Ureter (tissue), 1 donor: ENCODE measurements at places on chromosomes 12 and 14. TPM values are rescaled to one million over a fixed set of nuclear protein-coding genes. Genes with fewer than 3 reads are reported as not detected.

DNA sequence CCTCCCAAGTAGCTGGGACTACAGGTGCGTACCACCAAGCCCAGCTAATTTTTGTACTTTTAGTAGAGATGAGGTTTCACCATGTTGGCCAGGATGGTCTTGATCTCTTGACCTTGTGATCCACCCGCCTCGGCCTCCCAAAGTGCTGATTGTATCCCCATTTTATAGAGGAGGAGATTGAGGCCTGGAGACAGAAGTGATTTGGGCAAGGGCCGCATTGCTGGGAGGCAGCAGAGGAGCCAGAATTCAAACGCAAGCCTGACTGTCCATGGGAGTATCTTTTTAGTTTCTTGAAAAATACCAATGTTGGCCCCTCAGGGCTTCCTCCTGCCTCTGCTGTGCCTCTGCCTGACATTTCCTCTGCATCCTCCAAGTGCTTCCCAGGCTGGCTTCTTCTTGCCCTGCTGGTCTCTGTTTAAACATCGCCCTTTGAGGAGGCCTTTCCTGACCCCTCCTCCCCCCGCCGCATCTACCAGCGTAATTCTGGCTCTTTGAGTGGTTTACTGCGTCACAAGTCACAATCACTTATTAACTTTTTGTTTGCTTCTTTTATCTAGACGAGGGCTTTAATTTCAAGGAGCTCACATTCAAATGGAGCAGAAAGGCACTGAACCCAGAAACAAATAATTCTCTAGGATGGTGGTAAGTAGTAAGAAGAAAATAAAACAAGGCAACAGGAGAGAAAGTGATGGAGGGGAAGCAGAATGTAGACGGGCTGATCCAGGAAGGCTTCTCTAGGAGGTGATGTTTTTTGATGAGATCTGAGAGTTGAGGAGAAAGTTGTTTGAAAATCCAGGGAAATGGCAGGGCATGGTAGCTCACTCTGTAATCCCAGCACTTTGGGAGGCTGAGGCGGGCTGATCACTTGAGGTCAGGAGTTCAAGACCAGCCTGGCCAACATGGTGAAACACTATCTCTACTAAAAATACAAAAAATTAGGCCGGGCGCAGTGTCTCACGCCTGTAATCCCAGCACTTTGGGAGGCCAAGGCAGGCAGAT lies 91.0 kb upstream of the MED13L start:
- no peak for DNase-seq

DNA sequence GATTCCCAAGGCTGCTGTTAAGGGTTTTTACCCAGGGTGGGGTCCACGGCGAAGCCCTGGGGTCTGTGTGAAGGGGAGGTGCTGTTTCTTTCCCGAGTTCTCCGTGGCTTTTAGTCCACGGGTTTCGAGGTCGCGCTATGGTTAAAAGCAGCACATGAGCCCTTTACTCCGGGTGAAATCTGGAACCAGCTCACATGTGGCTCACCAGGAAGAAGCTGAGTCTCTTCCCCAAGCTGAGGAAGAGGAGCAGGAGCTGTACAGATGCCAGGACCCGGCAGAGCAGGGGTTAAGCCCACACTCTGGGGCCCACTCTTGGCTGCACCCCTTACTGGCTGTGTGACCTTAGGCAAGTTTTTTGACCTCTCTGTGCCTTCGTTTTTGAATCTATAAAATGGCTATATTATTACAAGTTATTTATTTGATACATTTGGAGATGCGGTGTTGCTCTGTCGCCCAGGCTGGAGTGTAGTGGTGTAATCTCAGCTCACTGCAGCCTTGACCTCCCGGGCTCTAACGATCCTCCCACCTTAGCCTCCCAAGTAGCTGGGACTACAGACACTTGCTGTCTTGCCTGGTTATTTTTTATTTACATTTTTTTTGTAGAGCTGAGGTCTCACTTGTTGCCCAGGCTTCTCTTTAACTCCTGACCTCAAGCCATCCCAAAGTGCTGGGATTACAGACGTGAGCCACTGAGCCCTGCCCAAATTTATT lies 266.3 kb downstream of the AACS start:
- no peak for DNase-seq

DNA sequence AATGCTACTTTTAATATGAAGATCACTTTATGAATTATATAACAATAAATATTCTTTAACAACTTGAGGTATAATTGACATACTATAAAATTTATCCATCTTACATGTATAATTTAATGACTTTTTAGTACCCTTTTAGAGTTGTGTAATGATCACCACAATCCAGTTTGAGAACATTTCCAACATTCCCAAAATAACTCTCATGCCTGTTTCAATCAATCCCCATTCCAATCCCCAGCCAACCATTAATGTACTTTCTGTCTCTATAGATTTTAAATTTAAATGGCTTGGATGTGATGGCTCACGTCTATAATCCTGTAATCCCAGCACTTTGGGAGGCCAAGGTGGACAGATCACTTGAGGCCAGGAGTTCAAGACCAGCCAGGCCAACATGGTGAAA lies 23.5 kb upstream of the FRMD6 start:
- DNase-seq, result no peak

DNA sequence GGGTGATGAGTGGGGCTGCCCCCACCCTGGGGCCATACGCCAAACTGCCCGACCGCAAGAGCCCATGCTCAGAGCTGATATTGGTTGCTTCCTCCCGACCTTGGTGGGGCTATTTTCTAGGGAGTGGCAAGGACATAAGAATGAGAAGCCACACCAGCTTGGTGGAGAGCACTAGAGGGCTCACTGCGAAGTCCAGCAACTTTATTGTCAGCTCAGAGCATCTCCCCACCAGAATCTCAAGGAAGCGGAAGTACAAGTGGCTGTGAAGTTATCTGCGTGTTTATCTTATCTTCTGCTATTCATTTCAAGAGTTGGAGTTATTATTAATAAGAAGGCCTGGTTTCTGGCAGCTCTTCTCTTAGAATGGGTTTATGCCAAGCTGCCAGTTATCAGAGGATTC lies 4.9 kb upstream of the PLXNC1 start:
- no peak for DNase-seq

DNA sequence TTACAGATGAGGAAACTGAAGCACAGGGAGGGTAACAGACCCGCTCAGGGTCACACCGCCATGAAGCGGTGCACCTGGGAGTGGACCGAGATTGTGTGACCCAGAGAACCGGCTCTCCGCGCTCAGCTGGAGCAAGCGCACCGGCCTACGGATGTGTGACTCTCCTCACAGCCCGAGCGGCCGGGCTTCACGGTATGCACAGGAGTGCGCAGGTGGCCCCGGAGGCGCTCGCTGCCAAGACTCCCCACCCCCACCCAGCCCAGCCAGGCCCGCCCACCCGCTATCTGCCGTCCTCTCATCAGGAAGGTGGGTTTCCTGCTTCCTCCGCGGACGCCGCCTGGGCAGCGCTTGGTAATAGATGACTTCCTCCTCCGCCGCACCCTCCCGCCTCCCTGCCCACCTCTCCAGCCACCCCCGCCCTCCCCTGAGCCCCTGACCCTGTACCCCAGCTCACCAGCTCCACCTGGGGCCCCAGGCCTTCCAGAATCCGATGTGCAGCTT lies 110.7 kb downstream of the NCOR2 start:
- DNase-seq, result no peak

DNA sequence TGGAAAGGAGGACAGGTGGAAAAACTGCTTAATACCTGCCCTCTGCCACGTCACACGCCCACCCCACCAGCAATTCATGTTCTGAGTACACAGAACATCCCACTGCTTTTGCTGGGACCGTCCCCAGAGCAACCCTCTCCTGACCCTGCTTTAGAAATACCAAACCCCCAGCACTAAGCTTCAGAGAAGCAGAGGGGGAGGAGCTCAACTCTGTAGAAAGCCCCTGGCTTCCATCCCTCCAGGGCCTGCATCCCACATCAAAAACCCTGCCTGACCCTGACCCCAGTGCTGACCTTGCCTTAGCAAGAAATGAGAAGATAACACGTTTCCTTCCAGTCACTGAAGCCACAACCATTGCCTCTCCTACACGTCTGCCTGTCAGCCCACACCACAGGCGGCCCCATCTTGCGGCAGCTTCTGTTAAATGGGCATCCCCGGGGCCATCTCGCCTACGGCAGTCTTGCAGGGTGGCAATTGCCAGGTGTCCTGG lies 19.7 kb downstream of the VDR start:
- no peak for DNase-seq

DNA sequence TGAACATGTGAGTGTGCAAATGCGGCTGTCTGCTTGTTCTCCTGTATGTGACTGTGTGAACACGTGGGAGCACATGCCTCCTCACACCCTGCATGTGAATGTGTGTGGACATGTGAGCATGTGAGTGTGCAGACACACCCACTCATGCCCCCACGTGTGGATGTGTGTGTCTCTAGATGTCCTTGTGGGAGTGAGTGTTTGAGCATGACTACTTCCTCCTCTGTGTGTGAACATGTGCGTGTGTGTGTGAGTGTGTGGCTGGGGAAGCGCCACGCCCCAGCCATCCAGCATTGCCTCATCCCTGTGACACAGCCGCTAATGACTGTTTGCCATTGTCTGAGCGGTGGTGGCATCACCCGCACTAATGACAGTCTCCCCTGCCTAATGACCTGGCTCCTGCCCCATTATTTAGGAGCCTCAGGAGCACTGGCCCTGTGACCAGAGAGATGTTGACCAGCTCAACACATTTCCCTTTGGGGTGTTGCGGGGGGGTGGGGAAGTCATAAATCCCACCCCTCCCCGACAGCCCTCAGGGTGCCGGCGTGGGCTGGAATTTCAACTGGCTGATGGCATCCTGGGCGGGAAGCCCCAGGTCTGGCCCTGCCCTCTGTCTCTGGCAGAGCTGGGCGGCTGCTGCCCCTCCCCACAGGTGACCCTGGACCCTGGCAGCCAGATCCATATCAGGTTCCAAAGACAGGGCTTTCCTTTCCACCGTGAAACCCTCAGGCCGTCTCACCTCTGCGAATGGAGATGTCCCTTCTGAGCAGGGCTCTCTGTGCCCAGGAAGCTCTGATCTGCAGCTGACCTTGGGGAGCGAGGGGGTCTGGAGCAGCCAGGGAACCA lies 11.5 kb upstream of the KRT80 start:
- peak; percentile 68 for DNase-seq

DNA sequence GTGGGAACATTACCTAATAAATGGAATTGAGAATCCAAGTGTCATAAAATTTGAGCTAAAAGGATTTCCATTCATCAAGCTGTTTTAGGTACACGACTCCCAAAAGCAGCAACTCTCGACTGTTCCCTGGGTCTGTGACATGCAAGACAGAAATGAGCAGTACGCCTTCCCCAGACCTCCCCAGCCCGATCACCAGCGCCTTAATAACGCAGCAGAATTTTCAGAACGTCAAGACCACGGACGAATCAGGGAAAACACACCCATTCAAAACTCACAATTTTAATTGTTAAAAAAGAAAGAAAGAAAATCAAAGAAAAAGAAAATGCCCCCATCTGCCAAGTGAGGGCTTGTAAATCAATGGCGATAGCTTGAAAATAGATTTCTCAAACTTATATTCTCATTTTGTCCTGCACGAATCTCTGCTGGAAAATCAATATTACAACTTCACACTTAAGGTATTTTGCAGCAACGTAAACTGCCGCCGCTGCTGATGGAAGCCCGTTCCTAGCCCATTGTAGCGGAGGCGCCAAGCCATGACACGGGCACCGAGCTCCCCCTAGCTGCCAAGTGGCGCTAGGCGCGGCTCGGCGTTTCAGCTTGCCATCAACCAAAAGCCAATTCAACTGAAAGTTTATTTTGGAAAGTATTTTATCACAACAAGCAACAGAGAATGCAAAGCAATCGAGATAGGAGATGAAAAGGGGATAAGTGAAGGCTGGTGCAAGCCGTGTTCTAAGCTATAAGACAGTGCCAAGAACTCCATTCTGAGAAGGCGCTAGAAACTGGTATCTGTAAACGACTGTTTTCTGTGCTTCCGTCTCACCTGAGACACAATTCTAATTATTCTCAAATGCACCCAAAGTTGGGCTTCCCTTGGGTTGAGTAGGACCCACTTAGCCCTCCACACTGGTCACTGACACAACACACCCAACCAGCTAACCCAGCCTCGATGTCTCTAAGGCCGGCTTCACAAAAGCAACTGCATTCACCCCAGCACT lies 5.5 kb downstream of the BCL11B start:
- DNase-seq, result peak; percentile 83

DNA sequence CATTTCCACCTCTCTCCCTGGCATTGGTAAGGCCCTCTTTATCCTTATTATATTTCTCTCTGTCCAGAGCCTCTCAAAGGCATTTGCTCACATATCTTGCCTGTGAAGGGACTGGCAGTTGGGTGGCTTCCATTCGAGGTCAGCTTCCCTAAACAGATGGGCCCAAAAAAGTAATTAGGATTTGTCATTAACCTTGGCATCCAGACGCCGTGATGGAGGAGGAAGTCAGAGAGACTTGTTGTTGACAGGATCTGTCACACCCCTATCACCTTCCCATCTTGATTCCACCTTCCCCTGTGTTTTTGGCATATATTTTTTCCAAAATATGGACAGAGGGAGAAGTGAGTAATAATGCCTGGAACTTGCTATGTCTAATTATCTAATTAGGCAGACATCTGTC lies 54.0 kb upstream of the OAS1 start:
- DNase-seq, result no peak

GRCh38 chr14:70212752-70213151 lies 24.0 kb upstream of the SLC8A3 start:
- DNase-seq, result no peak

- no peak for DNase-seq
Measured at GRCh38 chr12:120941846-120942405, 36.4 kb upstream of the HNF1A start.

DNA sequence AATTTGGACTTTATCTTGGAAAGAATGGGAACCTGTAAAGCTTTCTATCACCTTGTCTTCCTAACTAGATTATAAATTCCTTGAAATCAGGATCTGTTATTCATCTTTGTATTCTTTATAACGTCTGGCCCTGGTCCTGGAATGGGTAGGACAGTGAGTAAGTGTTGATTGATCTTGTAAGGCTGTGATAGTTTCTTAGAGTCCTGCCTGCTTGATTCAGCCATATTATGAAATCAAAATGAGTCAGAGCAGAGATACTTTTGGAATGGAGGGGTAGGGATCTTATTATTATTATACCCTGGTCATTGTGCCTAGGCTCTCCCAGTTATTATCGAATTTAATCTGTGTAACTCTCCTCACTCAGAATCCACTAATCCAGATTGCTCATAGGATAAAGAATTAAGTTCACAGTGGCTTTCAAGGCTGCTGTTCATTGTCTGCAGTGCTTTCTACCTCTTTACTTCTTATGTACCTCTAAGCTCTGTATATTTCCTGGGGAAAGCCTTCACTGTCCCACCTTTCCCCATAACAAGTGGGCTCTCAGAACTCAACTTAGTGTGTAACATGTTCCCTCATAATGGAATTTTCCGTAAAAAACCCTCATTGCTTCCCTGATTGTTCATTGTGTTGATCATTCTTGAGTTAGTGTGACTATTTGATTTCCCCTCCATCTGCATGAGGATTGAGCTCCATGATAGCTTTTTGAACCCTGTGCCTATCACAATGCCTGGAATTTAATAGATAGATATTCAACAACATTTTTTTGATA lies 93.3 kb downstream of the DAAM1 start:
- DNase-seq, result no peak

The DTX1 gene
- 1.1 TPM for total RNA-seq

The OR4K13 gene
- not detected for total RNA-seq

The C14orf180 gene
- 1.7 TPM for total RNA-seq

The ZC3H14 gene
- 54.4 TPM for total RNA-seq

The RPGRIP1 gene
- total RNA-seq, result 0.49 TPM

The SLC5A8 gene
- total RNA-seq, result not detected

The ACYP1 gene
- total RNA-seq, result 14.1 TPM

The METTL1 gene
- total RNA-seq, result 50.1 TPM

The NEDD8 gene
- 159 TPM for total RNA-seq

The RPS6KA5 gene
- 19.7 TPM for total RNA-seq

The USP5 gene
- 106 TPM for total RNA-seq
